ENCODE measurements at places on chromosomes 16 and 17.

- DNase-seq: no peak
Observed at GRCh38 chr17:49823614-49824013, 24.3 kb downstream of the TAC4 start.

DNA sequence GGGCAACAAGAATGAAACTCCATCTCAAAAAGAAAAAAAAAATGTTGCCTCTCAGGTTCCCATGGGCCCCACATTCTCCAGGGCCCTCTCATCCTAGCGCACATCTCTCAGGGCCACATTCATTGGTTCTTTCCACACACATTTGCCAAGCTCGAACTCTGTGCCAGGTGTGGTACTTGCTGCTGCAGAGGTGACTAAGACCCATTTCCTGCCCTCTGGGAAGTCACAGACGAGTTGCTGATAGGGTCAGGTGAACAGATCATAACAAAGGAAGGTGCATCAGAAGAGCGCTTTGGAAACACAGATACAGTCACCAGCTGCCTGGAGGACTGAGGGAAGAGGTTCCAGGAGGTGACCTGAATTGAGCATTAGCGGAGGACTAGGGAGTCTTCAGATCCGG is 1.0 kb downstream of the GSDMA start:
- no peak for DNase-seq

DNA sequence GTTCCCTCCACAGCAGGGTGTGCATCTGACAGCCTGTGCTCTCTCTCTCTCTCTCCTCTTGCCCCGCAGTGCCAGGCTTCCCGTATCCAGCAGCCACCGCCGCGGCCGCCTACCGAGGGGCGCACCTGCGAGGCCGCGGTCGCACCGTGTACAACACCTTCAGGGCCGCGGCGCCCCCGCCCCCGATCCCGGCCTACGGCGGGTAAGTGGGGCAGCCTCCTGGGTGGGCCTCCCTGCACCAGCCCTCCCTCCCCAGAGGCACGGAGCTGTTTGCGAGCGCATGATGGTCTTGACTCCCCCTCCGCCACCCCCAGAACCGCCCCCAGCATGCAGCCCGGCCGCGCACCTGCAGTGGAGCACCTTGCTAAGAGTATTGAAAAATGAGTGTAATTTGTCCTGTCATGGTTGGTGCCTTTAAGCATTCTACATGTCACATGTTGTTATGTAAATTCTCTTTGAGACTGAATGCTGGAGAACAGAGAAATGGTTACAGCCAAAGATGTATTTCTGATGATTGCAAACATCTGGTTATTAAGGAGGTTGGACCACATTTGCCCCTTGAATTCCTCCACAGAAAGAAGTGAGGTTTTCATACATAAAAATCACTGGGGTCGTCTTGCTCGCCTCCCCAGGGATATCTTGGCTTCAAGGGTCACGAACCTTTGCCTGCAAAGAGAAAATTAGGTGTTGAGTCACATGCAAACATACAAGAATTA is 321.3 kb downstream of the RBFOX1 start:
- no peak for DNase-seq

GRCh38 chr17:63634816-63635215 is 12.6 kb downstream of the MAP3K3 start:
- no peak for DNase-seq

DNA sequence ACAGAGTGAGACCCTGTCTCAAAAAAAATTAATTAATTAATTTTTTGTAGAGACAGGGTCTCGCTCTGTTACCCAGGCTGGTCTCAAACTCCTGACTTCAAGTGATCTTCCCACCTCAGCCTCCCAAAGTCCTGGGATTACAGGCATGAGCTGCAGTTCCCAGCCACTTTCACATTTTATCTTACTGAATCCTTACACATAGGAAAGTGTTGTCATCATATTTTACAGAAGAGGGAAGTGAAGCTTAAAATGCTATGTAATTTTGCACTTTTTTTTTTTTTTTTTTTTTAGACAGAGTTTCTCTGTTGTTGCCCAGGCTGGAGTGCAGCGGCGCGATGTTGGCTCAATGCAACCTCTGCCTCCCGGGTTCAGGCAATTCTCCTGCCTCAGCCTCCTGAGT is 21.1 kb upstream of the ZNF629 start:
- no peak for DNase-seq

GRCh38 chr17:59371416-59372100 is 40.1 kb downstream of the YPEL2 start:
- no peak for DNase-seq

DNA sequence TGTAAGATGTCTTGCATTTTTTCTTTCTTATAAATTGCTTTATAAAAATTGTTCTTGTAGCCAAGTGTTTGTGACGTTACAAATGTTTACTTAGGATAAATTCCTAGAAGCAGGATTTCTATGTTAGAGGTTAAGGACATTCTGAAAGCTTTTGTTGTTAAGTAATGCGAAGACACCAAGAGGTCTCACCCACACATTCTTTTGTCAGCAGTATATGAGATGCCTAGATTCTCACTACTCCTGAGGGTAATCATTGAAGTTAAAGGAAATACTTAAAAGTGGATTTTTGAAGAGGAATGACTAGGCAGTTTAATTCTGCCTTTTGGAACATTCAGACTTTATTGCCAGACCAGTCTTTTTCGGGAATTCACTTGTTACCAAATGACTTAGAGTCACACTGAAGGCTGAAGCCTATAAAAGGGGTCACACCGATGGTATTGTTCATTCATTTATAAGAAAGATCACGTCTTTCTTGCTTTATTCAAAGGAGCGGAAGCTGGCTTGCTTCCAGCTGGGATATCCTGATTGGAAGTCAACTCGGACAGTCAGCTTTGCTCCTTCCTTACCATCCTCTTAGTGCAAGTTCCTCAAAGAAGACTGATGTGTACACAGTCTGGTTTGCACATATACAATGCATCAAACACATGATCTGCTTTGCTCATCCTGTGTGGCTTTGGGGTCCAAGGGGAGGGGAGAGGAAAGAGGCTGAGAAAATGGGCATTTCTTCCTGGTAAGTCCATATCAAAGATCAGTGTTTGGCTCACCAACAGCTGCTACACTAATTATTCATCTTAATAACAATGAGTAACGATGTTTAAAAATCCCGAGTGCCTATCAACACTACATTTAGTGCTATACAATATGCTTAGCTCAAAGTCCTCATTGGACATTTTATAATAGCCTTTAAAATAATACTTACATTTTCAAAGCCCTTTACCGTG is 160.0 kb downstream of the MAP2K6 start:
- peak; percentile 17 for DNase-seq

GRCh38 chr17:44840936-44841335 is 6.7 kb upstream of the HIGD1B start:
- DNase-seq: no peak

GRCh38 chr16:62018301-62019060 is 17.8 kb downstream of the CDH8 start:
- no peak for DNase-seq

GRCh38 chr17:46035112-46035818 is 36.2 kb downstream of the STH start:
- no peak for DNase-seq

DNA sequence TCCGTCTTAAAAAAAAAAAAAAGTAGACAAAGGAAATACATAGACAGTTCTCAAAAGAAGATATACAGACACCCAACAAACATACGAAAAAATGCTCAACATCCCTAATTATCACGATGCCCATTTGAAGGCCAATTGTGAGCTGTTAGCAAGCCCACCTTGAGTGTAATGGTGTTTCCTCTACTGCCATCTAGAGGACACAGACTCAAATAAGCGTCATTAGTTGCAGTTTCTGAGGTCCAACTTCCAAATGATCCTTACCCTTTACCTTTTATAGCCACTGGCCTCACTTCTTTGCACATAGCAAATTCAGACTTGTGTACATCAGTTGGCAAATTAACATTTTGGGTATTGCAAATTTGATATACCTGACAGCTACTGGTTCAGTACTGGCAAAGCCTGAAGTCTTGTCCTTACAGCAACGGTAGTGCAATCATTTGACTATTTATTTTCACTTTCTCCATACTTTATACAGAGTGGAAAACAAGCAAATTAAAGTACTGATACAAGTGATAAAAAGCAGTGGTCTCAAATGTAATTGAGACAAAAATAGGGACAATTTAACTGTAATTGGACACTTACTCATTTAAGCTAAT is 536.3 kb upstream of the EEF2KMT start:
- DNase-seq: peak; percentile 52

DNA sequence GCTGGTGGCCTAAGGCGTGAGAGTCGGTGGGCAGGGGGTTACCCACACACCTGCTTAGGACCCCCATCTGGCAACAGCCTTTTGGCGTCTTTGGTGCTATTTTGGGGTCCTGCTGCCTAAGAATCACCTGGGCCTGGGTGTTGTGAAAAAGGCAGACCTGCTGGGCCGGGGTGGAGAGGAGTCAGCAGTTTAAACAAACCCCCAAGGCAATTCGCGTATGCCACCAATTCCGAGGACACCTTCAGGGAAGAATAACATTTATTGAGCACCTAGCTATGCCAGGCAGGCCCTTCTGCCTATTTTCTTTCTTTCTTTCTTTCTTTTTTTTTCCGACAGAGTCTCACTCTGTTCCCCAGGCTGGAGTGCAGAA is 53.9 kb upstream of the TOB1 start:
- no peak for DNase-seq

DNA sequence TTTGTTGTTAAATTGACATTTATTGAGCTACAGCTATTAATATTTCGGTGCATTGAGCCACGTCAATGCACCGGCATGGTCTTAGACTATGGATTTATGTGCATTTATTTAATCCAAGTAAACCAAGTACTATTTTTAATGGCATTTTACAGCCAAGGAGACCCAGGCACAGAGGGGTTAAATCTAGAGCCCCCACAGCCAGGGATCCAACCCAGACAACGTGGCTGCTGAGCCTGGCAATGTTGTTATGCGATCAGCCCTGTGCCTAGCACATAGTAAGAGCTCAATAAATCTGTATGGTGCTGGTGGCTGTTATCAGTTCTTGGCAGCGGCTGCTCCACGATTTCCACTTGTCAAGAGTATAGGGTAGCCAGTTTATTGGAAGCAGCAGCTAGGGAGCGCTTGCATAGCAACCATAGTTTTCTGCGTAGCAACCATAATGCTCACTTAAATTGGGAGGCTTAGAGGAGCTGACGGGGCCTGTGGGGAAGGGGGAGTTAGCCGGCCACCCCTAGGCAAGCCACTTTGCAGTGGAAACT is 541 bp upstream of the RBBP6 start:
- no peak for DNase-seq

DNA sequence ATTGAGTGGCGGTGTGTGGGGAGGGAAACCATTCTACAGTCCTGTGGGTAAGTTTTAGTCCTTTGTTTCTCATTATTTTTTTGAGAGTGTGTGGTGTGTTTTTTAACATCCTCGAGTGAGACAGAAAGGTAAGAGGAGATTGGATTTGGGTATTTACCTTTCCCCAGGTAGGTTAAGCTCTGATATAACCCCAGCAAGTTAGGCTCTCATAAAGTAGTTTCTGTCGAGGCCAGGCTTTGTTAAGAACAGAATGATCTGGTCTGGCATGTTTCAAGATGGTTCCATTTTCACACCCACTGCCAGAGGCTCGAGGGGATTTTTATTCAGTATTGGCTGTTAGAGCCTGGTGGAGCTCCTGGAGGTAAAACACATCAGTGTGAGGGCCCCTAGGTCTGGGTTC is 62.9 kb downstream of the BCAS3 start:
- DNase-seq: no peak

- DNase-seq: no peak
Observed at GRCh38 chr16:5215901-5216300, 118.3 kb upstream of the EEF2KMT start.

- DNase-seq: peak; percentile 49
Observed at GRCh38 chr16:48053418-48053745, 102.4 kb downstream of the ABCC12 start.

DNA sequence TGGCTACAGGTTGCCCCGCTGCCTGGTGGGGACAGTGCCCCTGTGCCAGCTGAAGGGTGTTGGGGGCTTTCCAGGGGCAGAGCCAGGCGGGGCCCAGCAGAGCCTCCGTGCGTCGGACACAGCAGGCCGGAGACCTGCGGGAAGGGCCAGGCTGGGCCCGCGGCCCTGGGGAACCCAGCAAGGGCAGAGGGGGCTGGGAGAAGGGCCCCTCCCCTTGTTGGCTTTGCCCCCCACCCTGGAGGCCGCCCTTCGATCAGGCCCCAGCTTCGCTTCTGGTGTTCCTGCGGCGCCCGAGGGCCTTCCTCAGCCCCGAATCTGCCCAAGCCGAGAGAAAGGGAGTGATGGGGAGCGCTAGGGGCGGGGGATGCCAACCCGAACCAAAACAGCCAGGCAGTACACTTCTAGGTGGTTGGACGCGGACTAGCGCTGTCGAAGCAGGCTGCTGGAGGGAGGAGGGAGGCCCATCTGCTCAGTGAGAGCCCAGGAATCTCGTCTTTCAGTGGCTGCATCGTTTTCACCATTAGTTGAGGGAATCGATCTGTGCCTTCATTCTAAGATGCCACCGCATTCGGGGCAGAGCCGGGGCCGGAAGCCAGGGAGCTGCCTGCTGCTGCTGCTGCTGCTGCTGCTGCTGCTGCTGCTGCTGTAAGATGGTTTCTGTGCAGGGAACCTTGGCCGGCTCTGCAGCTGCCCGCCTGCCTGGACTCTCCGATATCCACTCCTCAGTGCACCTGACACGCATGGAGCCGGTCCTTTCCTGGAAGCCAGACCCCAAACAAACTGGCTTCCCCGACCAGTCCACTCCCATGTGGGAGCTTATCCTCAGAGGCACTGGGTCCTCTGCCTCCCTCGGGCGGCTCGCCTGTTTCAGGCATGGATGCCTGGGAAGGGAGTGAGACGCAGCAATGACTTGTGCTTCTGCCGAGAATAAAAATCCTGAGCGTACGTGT is 1.7 kb downstream of the JPH3 start:
- DNase-seq: no peak

DNA sequence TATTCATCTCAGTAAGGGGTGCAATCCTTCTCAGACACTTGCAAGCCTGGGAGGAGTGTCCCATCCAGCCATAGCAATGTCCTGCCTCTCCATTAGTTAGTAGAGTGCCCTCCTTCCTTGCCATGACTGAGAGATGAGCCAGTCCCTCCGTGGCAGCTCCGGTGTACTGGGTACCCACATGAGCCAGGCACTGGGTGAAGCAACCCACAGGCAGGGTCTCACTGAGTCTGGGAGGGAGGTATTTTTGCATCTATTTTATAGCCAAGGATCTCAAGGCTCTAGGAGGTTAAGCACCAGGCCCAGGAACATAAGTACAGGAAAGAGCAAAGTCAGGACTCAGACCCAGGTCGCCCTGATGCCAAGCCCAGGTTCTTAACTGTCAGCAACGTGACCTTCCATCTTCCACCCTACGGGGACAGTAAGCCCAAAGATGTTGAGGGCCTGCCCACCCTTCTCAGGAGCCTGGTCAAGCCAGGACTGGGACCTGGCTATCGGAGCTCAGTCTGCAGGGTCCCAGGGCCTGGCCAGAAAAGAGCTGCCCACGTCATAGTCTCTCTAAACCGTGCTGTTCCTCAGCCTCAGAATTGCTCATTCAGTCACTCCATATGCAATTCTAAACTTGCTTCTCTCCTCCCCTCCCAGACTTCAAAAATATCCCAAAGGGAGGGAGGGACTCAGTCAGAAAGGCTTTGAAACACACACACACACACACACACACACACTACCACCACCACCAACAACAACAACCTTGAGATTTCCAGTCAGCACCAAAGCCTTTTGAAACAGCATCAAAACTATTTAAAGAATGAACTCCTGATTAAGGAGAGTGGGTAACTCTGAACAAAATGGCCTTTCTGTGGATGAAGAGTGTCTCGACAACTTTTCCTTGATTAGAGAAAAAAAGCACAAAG is 16.6 kb downstream of the NOS2 start:
- no peak for DNase-seq

- no peak for DNase-seq
Observed at GRCh38 chr17:50928646-50929045, 62.5 kb upstream of the TOB1 start.

Measured in ACHN (cell line).